ENCODE measurements at places on chromosomes 16 and 17. TPM values are rescaled to one million over a fixed set of nuclear protein-coding genes. Genes with fewer than 3 reads are reported as not detected.

The ZNF469 gene
- 0.26 TPM for total RNA-seq

The SP2 gene
- 21.7 TPM for total RNA-seq

The GABARAPL2 gene
- total RNA-seq = 59.9 TPM

The GFAP gene
- total RNA-seq = not detected

The MMP15 gene
- 0.75 TPM for total RNA-seq

The MEIOB gene
- not detected for total RNA-seq

The BEAN1 gene
- total RNA-seq = not detected

The TBC1D3G gene
- not detected for total RNA-seq

The ASGR1 gene
- total RNA-seq = 0.38 TPM

The RNU2-1 gene
- 7,603 TPM for total RNA-seq

The CLEC3A gene
- total RNA-seq = not detected

The DBF4B gene
- total RNA-seq = 53.2 TPM

The KRTAP2-2 gene
- not detected for total RNA-seq

The PLEKHH3 gene
- 1.3 TPM for total RNA-seq

DNA sequence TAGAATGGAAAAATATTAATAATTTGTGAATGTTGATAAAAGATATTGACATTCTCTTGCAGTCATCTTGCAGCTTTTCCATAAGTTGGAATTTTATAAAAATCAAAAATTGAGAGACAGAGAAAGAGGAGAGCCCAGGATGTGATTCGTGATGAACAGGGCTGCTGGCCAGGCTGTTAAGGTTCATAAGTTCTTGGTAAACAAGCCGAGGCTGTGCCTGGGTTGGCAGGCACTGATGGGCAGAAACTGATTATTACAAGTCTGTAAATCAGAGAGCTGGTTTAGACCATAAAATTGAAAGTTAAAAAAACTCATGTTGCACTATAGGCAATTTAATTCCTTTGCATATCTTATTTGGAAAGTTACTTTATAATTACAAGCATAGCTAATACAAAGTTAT is 533.7 kb downstream of the HAPSTR1 start:
- DNase-seq = no peak

DNA sequence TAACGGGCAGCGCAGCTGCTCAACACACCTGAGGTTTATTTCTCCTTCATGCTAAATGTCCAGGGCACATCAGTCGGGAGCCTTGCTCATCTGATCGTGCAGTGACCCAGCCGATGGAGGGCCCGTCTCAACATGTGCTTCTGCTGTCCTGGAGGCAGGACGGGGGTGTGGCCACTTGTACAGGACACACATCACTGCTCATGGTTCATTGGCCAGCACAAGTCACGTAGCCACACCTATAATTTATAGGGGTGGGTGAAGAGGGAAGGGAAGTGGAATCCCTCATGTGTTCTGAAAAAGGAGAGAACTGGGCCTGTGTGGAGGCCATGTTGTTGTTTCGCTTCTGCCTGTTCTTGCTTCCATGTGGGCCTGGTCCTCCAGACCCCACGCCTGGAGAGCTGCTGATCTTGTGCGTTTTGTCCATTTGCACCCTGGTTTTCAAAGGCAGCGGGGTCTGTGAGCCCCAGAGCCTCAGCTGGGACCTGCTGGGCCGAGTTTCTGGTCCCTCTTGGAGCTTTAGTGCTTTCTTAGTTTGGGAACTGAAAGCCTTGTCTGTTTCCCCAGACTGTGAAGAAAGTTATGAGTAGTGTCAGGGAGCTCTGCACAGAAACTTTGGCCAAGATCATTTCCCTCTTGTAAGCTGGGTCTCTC is 60.5 kb downstream of the CMIP start:
- no peak for DNase-seq

DNA sequence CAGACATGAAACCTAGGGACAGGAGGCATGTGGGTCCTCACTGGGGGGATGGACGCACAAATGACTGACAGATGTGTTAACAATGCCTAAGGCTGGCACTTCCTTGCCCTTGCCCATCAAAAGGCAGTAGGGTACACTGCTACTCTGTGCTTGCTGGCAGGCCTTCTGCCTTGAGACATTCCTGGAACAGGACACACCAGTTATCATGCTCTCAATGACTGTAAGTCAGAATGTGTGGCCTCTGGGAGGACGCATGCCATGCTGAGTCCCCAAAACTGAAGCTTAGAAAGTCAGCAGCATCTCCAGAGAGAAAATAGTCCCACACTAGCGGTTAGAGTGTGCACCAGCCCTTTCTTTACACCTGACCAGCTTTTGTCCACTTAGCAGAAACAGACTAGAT is 16.1 kb upstream of the SREBF1 start:
- no peak for DNase-seq

GRCh38 chr16:24010440-24011089 is 174.8 kb downstream of the PRKCB start:
- DNase-seq = peak; percentile 87

- DNase-seq = no peak
Measured at GRCh38 chr17:80908776-80909175, 82.9 kb upstream of the CHMP6 start.

- DNase-seq = no peak
Measured at GRCh38 chr16:67468731-67469130, 12.2 kb downstream of the ATP6V0D1 start.

DNA sequence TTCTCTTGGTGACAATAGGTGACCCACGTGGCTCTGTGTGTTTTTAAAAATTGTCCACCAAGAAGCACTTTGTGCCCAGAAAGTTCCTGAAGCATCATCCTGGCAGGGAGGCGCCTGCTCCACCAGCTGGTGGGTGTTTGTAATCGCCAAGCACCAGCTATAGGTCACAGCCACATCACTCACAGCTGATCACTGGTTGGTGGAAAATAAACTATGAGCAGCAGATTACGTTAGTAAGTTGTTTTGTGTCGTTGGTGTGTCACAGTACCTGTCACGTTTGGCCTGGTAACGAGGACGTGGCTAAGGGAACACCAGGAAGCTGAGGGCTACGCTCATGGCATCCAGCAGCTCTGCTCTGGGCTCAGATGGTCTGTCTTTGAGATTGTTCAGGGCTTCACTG is 10.1 kb downstream of the MRM3 start:
- DNase-seq = no peak

GRCh38 chr16:7044331-7044730 is 288.3 kb upstream of the RBFOX1 start:
- DNase-seq = no peak

DNA sequence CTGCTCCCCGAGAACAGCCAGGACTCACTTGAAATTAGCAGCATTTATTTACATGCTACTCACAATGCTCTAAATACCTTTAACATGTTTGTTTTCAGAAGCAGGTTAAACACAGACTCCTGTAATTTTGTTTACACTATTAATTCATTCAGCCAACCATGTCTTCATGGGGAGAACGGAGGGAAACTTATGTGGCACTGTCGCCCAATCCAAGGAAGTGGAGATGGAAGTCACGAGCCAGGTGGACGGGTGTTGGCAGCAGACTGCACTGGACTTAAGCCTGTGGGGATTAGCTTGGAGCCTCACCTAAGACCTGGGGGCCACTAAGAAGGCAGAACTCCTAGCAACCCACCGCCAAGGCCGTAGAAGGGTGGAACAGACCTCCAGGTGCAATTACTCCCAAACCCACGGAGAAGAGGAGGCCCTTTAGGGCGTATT is 8.8 kb upstream of the GFAP start:
- no peak for DNase-seq

DNA sequence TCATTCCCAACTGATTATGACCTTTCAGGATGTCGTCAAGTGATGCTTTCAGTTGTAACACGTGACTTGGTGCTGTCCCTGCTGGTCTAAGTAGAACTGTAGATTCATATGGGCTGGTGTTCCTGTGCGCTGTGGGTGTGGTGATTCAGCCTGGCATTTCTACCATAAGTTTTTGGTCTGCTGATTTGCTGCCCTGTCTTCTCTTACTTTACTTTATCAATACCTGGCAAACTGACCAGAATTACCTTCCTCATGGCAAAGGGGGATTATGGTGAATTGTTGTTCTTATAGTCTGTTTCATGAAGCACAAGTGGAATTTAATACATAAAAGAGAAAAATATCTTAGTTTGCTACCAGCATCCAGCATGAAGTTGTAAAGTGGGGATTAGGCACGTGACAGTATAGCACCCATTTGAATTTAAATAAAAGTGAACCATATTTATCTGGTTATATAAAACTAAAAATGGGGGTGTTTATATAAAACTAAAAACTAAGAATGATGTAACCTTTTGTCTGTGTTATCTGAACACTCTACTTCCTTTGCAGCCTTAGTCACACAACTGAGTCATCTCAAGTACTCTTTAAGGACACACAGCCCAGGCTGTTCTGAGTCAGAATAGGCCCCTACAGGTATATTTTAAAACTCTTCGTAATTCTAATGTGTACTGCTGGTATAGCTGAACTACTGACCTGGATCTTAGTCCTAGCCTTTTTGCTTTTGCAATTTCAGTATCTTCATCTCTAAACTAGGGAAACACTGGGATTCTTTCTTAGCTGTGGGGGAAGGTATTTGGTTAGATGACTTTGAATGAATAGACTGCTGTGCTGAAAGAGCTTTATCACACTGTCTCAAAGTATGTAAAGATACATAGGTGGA is 28.3 kb downstream of the TTC19 start:
- DNase-seq = peak; percentile 71

GRCh38 chr16:608019-608418 is 18.2 kb downstream of the RAB40C start:
- no peak for DNase-seq

- peak; percentile 55 for DNase-seq
Measured at GRCh38 chr16:88624977-88625576, 13.3 kb upstream of the IL17C start.

DNA sequence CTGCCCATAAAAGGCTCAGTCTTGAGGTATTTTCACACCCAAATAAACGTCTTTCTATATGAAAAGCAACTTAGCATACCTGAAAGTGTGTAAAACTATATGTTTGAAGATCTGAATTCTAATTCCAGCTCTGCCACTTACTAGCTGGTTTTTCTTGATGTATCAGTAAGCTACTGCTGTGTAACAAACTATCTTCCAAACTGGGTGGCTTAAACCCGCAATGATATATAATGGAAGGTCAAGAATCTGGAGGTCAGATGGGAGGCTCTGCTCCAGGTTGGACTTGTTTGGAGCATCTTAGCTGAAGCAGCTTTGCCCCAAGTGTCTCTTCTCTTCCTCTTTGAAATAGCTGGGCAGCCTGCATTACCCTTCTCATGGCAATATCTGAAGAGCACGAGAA is 164.3 kb upstream of the IRX5 start:
- no peak for DNase-seq

GRCh38 chr16:6771956-6772355 is 560.7 kb upstream of the RBFOX1 start:
- DNase-seq = no peak

DNA sequence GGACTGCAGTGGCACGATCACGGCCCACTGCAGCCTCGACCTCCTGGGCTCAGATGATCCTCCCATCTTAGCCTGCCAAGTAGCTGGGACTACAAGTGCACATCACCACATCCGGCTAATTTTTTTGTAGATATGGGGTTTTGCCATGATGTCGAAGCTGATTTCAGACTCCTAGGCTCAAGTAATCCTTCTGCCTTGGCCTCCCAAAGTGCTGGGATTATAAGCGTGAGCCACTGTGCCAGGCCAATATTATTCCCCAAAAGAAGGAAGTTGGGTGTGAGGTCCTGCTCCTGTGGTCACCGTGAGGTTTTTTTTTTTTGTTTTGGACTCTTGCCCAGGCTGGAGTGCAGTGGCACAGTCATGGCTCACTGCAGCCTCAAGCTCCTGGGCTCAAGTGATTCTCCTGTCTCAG is 1.5 kb downstream of the AMZ2 start:
- DNase-seq = peak; percentile 65

DNA sequence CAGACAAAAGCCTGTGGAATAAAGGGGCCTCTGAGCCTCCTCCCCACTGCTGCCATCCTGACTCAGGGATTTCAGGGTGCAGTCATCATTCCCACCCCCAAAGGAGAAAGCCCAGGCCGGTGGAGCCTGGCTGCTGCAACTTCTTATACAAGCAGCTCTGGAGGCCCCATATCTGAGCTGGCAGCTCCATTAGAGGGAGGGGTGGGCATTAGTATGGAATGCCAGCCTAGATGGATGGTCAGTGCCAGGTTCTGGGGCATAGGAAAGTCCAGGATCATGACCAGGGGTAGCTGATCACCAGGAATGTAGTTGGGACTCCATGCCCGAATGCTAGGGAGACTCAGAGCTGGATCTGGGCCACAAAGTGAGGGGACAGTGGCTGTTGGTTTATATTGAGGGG is 581.0 kb downstream of the KCNJ18 start:
- no peak for DNase-seq

DNA sequence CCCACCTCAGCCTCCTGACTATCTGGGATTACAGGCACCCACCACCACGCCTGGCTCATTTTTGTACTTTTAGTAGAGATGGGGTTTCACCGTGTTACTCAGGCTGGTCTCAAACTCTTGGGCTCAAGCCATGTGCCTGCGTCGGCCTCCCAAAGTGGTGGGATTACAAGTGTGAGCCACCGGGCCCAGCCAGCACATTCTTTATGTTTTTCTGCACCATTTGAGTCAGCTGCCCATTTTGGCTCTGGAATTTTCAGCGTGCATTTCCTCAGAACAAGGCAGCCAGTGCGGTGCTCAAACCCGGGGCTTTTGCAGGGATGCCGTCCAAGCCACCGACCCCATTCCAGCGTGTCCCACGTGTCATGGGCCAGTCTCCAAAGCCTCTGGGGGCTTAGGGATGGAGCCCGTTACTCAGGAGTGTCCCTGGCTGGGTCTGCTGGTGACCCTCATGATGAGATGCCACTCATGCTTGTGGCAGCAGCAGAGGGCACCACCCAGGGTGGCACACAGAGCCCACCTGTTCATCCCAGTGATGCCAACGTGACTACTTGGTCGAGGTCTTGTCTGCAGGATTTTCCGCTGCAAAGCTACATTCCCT is 3.7 kb upstream of the RAB40C start:
- no peak for DNase-seq

DNA sequence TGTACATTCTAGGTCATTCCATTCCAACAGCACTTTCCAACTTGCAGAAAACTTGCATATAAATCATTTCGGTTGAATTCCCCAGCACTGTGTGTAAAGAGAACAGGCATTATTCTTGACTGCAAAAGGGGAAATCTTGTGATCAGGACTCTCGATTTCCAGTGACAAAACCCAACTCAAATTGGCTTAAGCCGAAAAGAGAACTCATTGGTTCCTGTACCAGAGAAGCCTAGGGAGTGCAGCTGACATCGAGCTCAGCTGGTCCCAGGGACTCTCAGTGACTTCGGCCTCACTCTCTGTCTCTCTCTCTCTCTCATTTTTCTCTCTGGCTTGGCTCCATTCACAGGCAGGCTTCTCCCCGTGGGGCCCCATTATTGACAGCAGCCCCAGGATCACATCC is 30.7 kb downstream of the CD300LF start:
- no peak for DNase-seq

GRCh38 chr17:64505340-64506200 is 519 bp downstream of the DDX5 start:
- peak; percentile 93 for DNase-seq

GRCh38 chr17:32854832-32855389 is 22.0 kb downstream of the MYO1D start:
- no peak for DNase-seq

DNA sequence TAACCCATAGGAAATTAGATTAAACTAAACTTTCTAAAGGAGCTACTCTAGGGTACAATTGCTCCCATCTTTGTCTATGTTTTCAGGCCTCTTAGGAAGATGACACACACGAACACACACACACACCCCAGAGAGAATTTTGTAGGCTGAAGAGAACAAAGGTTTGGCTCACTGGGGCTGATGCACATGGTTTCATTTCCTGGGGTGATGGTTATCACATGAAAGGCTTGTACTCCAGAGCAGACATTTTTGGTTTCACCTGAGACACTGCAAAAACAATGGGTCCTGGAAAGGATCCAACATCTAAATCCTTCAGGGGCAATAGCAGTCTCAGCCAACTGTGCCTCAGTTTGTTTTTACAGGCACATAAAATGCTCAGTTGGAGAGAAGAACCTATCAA is 62.8 kb downstream of the GRB7 start:
- DNase-seq = peak; percentile 69
